Cerebellar nuclear complex (tissue), 1 donor: ENCODE measurements at places on chromosomes 2 and 18.

GRCh38 chr18:63449426-63449825 lies 27.1 kb upstream of the VPS4B start:
- no peak for DNase-seq

DNA sequence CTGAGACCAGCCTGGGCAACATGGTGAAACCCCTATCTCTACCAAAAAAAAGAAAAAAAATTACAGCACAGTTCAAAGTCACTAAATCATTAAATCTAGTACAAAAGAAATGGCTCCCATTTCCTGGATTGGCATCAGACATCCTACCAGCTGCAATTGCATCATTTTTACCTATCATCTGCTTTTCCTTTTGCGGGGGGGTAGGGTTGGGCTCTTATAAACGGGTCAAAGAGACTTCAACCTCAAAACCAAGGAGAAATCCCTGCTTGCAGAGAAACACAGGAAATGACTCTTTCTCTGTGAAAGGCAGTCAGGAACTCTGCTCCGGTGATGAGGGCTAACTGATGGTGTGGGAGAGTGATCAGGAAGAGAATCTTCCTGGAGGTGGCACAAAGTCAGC lies 45.3 kb upstream of the RFX8 start:
- DNase-seq, result no peak

DNA sequence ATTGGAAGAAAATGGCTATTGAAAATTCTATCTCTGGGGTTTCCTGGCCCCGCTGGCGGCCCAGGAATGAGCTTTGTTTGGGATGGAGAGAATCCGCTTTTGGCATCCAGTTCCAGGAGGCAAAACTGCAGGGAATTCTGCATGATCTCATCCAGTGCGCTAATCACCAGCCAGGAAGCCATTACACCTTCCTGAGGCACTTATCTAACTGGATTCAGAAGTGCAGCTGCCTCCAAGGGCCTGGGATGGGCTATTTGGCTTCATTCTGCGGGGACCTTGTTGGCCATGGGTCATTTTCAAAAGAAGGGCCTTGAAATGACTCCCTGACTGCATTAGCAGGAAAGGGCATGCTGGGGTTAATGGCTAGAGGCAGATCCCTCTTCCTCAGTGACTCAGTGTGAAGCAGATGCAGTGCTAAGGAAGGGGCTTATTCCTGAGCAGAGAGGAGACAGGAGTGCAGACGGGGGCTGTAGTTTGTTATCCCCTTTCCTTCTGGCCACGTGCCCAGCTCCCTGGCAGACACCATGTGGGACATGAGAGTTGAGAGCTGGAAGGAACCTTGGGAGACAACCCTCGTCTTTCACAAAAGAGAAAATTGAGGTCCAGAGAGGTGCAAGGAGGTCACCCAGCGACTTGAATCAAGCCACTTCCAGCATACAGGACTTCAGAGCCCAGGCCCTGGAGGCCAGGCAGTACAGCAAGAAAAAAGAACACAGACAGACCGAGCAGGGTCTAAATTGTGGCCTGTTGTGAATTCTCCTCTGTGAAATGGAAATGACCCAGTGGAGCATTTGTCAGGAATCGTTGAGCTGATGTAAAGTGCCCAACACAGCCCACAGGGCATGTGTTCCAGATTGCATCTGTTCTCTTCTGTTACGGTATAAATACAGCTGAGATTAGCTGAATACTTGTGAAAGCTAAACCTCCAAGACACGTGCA lies 161.8 kb downstream of the PRKCE start:
- DNase-seq, result no peak

DNA sequence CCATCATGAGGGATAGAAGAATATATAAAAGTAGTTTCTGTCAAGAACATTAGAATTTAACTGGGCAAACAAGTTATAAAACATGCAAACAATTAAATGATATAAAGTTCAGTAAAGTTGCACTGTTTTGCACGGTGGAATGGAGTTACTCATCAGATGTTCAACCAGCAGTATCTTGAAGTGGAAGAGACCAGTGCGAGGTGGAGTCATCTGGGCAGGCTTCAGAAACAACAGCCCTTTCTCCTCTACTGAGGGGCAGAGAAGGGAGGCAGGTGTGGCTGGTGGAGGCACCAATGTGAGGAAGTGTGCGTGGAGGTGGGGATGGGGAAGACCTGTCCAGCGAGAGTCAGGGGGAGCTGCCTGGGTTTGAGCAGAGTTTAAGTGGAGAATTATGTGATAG lies 7.5 kb downstream of the EFR3B start:
- no peak for DNase-seq

- DNase-seq, result no peak
Observed at GRCh38 chr18:46424898-46425297, 232.1 kb downstream of the LOXHD1 start.

- no peak for DNase-seq
Observed at GRCh38 chr2:224479826-224480225, 77.9 kb upstream of the FAM124B start.

- no peak for DNase-seq
Observed at GRCh38 chr18:72674710-72675109, 130.6 kb upstream of the CBLN2 start.

DNA sequence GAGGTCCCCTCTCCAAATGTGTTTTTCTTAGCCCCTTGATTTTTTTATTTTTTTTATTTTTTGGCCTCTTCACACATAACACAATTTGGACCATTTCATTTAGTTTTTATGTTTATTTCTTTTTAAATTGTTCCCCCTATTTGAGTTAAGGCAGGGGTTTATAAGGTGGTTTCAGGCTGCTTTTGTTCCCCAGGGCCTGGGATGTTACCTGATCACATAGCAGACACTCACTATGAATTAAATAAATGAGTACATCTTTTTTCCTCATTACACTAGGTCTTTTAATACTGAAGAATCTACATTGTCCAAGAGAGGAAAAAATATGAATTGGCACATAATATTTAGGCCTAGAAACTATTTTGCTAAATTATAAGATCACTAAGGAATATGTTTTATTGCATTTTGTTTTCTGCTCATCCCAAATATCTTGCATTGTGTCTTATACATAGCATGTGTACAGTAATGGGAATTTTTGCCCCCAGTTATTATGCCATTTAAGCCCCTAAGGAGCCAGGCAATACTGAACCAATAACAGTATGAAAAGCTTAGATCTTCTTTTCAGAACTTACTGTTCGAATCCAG lies 112.4 kb upstream of the MAPRE2 start:
- DNase-seq, result no peak

DNA sequence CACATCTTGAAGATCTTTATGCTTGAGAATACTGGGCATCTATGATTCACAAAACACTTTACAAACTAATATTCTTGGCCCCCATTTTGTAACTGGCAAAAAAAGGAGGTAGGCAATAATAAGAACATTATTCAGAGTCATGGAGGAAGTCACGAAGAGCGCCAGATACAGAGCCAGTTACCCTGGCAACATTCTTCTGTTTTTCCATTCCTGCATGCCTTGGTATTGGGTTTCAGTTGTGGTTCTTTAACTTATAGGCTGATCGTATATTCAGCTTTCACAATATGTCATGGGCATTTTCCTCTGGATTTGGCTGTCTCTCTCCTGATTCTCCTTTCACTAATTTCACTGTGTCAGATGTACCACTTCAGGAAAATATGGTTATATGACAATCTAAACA lies 234.7 kb downstream of the HRH4 start:
- DNase-seq, result no peak

- DNase-seq, result no peak
Observed at GRCh38 chr2:144510294-144510991, 9.5 kb downstream of the ZEB2 start.

DNA sequence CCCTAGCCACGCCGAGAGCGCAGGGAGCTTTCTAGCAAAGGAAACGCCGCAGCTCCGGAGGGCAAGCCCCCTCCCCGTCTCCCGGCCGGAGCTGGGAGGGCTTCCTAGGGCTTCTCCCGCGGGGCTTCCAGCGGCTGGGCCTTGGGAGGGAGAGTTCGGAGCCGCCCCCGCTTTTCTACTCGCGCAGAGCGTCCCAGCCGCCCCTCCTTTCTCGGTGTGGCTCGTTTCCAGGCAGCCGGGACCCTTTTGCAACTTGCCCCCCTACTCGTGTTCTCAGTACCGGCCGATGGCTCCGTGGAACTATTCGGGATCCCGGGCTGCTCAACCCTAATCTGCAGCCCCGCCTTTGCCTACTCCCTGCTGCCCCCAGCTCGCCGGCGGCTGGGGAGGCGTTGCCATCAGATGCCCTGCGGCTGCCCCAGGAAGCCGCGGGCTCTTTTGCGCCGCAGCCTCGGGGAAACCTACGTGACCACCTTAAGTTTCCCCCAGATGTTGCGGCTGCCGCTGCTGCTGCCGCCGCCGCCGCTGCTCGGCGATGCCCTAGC lies 1.5 kb upstream of the NR4A2 start:
- DNase-seq, result no peak

GRCh38 chr2:67752199-67752598 lies 310.6 kb downstream of the C1D start:
- DNase-seq, result no peak

DNA sequence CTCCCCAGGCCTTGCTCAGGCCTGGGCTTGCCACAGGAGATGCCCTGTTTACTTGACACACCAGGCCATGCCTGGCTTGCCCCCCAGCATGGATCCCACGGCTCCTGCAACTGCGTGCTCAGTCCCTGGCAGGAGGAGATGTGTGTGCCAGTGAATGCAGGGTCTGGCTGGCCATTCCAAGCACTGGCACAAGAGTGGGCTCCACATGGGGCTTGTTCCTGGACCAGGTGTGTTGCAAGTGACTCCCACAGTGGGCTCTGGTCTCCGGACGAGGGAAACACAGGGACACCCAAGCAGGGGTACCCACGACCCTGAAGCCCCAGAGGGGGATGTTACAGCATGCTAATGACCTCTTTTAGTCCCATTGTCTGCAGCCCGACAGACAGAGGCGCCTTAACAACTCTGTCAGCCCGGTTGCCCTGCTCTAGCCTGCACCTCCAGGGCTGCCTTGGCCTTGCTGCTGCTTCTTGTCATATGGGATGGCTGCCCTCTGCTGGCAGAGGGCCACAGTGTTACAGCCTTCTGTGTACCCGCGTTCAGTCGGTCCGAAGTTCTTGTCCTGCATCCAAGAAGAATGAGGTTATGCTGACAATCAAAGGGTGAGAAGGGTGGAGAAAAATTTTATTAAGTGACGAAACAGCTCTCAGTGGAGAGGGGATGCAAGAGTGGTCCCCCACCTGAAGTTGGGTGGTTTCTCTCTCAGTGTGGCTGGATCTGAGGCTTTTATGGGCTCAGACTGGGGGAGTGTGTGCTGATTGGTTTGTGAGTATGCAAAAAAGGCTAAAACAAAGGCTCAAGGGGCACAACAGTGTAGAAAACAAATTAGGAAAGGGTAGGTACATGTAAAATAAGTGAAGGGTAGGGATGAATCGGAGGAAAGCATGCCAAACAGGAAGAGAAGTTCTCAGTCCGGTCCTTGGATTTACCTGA lies 180.4 kb downstream of the MBD5 start:
- no peak for DNase-seq

GRCh38 chr18:61738488-61738887 lies 154.3 kb downstream of the RNF152 start:
- DNase-seq, result no peak

DNA sequence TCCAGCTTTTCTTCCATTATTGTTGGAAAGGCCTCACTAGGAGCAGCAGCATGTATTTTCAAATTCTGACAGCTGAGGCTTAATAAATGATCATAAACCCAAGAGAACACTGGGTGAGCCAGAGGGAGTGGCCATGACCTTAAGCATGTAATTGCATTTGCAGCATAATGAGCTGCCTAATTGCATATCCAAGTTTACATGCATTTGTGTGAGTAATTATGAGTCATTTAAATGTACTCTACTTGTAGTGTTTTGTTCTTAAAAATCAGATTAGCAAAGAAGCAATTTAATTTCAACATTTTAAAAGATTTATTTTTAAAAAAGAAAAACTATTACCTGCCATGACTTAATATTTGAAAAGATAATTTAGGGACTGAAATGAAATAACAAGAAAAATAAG lies 74.8 kb downstream of the NOL10 start:
- DNase-seq, result no peak

DNA sequence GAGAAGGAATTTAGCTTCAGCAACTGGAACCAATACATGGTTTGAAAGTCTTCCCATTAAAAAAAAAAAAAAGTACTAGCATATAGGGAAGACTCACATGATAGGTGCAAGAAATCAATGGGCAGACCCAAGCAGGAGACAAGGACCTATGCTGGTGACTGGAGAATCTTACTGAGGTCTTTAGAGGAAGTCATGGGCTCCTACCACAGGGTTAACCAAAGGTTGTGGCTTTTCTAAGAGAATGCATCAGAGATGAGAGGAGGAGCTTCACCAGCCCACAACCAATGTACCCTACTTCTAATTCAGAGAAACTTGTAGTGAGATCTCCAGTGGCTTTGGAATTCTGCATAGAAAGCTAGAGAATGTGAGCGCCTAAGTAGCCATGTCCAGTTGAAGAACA lies 207.4 kb downstream of the NCKAP5 start:
- no peak for DNase-seq

DNA sequence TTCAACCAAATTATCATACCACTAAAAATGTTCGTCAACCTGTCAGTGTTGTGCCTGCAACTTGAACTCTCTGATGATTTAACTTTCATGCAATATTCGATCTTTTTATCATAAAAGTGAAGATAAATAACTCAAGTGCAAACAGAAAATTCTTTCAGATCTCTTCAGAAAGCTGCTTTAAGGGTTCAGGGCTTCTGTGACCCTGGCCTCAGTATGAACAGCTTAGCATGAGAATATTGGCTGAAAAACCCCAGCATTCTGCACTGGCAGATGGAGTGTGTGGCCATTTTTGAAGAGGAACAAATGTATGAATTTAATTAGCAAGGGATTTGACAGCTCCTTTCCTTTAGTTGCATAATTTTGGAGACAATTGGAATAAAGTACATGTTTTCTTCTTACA lies 851.4 kb upstream of the SOX11 start:
- DNase-seq, result no peak

- DNase-seq, result no peak
Observed at GRCh38 chr2:160415991-160416390, 77.6 kb downstream of the RBMS1 start.

GRCh38 chr2:1591978-1592907 lies 152.1 kb downstream of the PXDN start:
- DNase-seq, result no peak
